ENCODE measurements at places on chromosomes 13 and 19. TPM values are rescaled to one million over a fixed set of nuclear protein-coding genes. Genes with fewer than 3 reads are reported as not detected.
A peak's percentile ranks its signal among the peaks of the same experiment; 100 is the strongest.

ZNF177 gene
- not detected for total RNA-seq

- H3K4me3 ChIP-seq: no peak overlapping the region
- no peaks in the 10 kb centered on the region for H3K4me1 ChIP-seq
- H3K27me3 ChIP-seq: no peaks in the 10 kb centered on the region
- no peak overlapping the region for H3K27ac ChIP-seq
- no peaks in the 10 kb centered on the region for H3K36me3 ChIP-seq
- DNase-seq: no peak
Measured at GRCh38 chr19:43759515-43759914, 4.8 kb upstream of the SMG9 start.

- no peak overlapping the region for H3K27ac ChIP-seq
- H3K27me3 ChIP-seq: no peaks in the 10 kb centered on the region
- no peaks in the 10 kb centered on the region for H3K4me1 ChIP-seq
Measured at GRCh38 chr13:93982179-93982918, 497.1 kb downstream of the DCT start.

- no peaks in the 10 kb centered on the region for H3K27me3 ChIP-seq
- peak overlapping the region; percentile 53 for H3K27ac ChIP-seq
- H3K4me1 ChIP-seq: no peaks in the 10 kb centered on the region
- H3K4me3 ChIP-seq: no peak overlapping the region
- no peak for DNase-seq
- no peaks in the 10 kb centered on the region for H3K36me3 ChIP-seq
Measured at GRCh38 chr13:112991609-112992008, 22.6 kb downstream of the MCF2L start.

DNA sequence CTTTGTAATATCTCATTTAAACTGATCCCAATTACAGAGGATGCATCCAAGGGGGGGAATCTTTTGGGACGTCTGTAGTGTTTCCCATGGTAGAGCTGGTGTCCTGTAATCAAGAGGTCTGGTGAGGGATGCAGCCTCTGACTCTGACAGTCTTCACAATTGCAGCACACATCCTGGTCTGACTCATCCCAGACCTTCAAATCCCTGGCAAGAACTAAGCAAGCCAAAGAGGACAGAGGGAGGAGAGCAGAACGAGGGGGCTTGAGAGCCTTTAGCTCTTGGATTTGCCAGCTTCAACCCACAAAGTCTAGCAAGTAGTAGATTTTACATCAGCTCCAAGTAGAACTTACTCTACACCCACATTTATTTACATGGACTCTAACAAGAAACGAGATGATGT, 17.3 kb upstream of the FCGBP start:
- H3K27ac ChIP-seq: no peak overlapping the region
- DNase-seq: no peak
- no peak overlapping the region for H3K4me3 ChIP-seq
- H3K4me1 ChIP-seq: no peaks in the 10 kb centered on the region
- no peaks in the 10 kb centered on the region for H3K27me3 ChIP-seq
- no peaks in the 10 kb centered on the region for H3K36me3 ChIP-seq

- H3K27ac ChIP-seq: no peak overlapping the region
- no peaks in the 10 kb centered on the region for H3K27me3 ChIP-seq
- no peak for DNase-seq
- no peaks in the 10 kb centered on the region for H3K4me1 ChIP-seq
Measured at GRCh38 chr13:75473468-75473867, 8.5 kb downstream of the TBC1D4 start.

TEX101 gene
- total RNA-seq: not detected

DNA sequence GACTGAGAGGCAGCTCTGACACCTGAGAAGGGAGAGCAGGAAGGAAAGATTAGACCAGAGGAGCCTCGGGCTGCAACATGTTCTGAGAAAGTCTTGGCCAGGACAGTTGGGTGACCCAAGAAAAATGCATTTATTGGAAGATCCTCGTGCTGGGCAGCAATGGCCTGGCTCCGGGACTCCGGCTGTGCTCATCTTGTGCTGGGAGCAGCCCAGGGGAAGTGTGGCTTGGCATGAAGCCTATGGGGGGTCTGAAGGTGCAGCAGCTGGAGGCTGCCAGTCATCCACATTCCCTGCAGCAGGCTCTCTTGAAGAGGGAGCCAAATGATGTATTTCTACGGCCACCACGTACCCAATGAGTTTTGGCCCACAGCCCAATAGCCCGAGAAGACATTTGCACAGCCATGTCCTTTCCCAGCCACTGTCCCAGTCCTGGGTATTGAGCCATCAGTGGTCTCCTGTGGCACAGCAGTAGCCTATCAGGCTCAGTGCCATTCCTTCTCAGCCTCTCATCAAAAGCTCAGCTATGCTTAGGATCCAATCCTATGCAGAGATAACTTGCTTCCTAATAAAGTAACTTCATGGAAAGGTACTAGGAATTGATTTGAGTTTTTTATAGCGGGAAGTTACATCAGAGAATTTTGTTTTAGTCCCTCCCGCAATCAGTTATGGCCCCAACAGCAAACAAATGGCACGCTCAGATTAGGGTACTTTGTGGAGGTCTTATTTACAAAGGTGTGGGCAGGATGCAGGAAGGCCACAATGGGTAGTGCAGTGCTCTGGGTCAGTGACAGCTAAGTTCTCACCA, 76.0 kb upstream of the MEDAG start:
- peaks cover 2% of the 10 kb centered on the region for H3K4me1 ChIP-seq
- H3K27ac ChIP-seq: no peak overlapping the region
- no peak overlapping the region for H3K4me3 ChIP-seq
- no peaks in the 10 kb centered on the region for H3K36me3 ChIP-seq
- no peak for DNase-seq

- H3K36me3 ChIP-seq: no peaks in the 10 kb centered on the region
- no peaks in the 10 kb centered on the region for H3K27me3 ChIP-seq
- DNase-seq: peak; percentile 56
Measured at GRCh38 chr13:98476538-98476966, 100.4 kb downstream of the STK24 start.

- peaks cover 3% of the 10 kb centered on the region for H3K4me1 ChIP-seq
- H3K27ac ChIP-seq: peak overlapping the region; percentile 79
- no peaks in the 10 kb centered on the region for H3K27me3 ChIP-seq
- H3K36me3 ChIP-seq: no peaks in the 10 kb centered on the region
- DNase-seq: peak; percentile 35
- H3K4me3 ChIP-seq: no peak overlapping the region
Measured at GRCh38 chr13:46134961-46135522, 30.2 kb upstream of the CPB2 start.

ZFP36 gene
- 28.8 TPM for total RNA-seq

DNA sequence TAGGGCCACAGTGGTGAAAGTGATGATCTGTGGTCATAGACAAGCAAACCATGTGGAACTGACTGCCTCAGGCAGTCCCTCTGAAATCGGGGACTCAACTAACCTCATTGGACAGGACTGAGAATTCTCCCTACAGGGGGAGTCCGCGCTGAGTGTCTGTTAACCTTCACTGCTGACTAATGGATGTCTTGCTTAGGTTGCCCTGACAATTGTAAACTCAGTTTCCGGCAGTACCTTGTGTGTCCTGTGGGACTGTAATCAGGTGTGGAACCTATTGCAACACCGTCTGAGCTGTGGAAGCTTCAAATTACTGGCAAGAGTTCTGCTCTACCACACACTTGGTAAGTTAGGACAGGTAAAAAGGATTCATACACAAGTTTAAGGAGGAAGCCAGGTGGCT, 21.8 kb downstream of the ZNF77 start:
- H3K27me3 ChIP-seq: no peaks in the 10 kb centered on the region
- peaks cover 11% of the 10 kb centered on the region for H3K4me1 ChIP-seq
- DNase-seq: no peak
- peak overlapping the region; percentile 40 for H3K27ac ChIP-seq

PCSK4 gene
- 2.7 TPM for total RNA-seq

GRCh38 chr19:29212356-29212647, 649 bp downstream of the UQCRFS1 start:
- no peak for DNase-seq
- peak overlapping the region; percentile 86 for H3K27ac ChIP-seq
- H3K27me3 ChIP-seq: no peaks in the 10 kb centered on the region
- H3K4me3 ChIP-seq: peak overlapping the region; percentile 89

GRCh38 chr19:20969898-20970297, 46.8 kb downstream of the ZNF85 start:
- no peaks in the 10 kb centered on the region for H3K36me3 ChIP-seq
- DNase-seq: no peak
- no peak overlapping the region for H3K27ac ChIP-seq
- no peaks in the 10 kb centered on the region for H3K4me1 ChIP-seq
- no peak overlapping the region for H3K4me3 ChIP-seq
- no peaks in the 10 kb centered on the region for H3K27me3 ChIP-seq

PCP2 gene
- total RNA-seq: 1.7 TPM

GRCh38 chr13:49499889-49500660, 4.3 kb downstream of the PHF11 start:
- no peak overlapping the region for H3K4me3 ChIP-seq
- H3K36me3 ChIP-seq: no peaks in the 10 kb centered on the region
- H3K4me1 ChIP-seq: no peaks in the 10 kb centered on the region
- no peaks in the 10 kb centered on the region for H3K27me3 ChIP-seq
- no peak for DNase-seq
- H3K27ac ChIP-seq: peak overlapping the region; percentile 39

LRFN3 gene
- 7.4 TPM for total RNA-seq

DNA sequence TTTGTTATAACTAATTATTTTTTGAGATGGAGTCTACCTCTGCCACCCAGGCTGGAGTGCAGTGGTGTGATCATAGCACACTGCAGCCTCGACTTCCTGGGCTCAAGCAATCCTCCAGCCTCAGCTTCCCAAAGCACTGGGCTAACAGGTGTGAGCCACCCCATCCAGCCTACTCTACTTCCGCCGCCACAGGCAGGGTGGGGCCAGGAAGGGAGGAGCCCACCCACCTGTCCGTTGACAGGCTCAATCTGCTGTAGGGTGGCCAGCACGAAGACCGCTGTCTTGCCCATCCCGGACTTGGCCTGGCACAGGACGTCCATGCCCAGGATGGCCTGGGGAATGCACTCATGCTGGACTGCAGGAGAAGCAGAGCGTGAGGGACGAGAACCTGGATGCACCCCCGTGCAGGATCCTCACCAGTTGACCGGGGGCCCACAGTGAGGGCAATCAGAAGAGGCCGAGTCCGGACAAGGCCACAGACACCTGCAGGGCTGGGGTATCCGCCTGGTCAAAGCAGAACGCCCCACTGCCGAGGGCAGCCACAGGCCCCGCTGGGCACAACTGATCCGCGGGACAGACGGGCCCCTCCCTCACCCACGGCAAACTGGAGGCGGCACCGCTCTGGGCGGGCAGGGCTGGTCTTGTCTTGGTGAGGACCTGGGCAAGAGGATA, 6.7 kb downstream of the DDX39A start:
- H3K36me3 ChIP-seq: peaks cover 9% of the 10 kb centered on the region
- H3K4me3 ChIP-seq: no peak overlapping the region
- no peaks in the 10 kb centered on the region for H3K27me3 ChIP-seq
- no peak overlapping the region for H3K27ac ChIP-seq

DNA sequence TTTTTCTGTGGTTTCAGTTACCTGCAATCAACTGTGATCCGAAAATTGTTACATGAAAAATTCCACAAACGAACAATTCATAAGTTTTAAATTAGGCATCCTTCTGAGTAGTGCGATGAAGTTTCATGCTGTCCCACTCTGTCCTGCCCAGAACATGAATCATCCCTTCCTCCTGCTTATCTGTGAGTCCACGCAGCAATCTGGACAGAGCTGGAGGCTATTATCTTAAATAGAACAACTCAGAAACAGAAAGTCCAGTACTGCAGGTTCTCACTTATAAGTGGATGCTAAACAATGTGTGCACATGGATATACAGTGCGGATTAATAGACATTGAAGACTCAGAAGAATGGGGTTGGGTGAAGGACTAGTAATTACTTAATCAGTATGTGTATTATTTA, 583.7 kb upstream of the SPRY2 start:
- H3K27ac ChIP-seq: no peak overlapping the region
- H3K36me3 ChIP-seq: no peaks in the 10 kb centered on the region
- no peaks in the 10 kb centered on the region for H3K27me3 ChIP-seq
- H3K4me3 ChIP-seq: no peak overlapping the region

HSD17B14 gene
- total RNA-seq: 3.3 TPM

DNA sequence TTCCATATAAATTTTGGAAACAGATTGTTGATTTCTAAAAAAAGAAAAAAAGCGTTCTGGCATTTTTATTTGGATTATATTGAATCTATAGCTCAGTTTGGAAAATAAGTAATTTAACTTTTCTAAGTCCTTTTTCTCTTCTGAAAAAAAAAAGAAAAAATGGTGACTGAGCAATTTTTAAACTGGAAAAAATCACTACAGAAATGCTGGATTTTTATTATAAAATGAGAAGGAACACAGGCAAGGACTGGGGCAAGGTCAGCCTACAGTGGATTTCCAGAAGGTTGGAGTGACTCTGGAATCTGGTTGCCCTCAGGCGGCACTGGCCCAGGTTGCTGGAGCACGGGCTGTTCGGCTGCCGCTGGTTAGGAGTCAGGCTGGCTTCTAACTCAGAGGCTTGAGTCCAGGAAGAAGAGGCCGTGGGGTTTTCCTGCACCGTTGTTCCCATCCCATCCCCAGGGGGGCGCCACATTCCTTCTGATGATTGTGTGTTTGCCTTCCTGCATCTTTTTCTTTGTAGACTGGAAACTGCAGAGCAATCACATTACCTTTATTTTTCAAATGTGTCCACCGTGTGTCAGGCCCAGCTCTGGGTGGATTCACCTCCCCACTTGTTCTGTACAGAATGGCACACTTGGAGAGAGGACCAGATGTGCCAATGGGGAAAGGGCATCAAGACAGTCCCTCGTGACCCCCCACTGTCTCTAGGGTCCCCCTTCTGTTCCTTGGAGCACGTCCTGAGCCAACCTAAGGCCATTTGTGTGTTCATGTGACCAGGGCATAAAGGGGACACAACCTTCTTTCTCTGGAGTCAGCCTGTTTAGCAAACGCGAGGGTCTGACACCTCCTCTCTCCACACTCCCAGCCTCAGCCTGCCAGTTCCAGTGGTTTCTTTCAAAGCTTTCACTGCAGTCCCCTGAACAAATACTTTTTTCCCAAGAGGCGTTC, 44.5 kb upstream of the GTF3A start:
- H3K4me1 ChIP-seq: peaks cover 8% of the 10 kb centered on the region
- H3K4me3 ChIP-seq: no peak overlapping the region
- no peaks in the 10 kb centered on the region for H3K36me3 ChIP-seq
- H3K27ac ChIP-seq: no peak overlapping the region
- H3K27me3 ChIP-seq: no peaks in the 10 kb centered on the region
- DNase-seq: peak; percentile 86

- H3K27ac ChIP-seq: no peak overlapping the region
- H3K27me3 ChIP-seq: no peaks in the 10 kb centered on the region
- H3K36me3 ChIP-seq: no peaks in the 10 kb centered on the region
- DNase-seq: no peak
- no peaks in the 10 kb centered on the region for H3K4me1 ChIP-seq
Measured at GRCh38 chr13:83929157-83929556, 46.9 kb upstream of the SLITRK1 start.

GRCh38 chr13:113049521-113049941, 56.1 kb upstream of the F7 start:
- no peaks in the 10 kb centered on the region for H3K4me1 ChIP-seq
- no peak overlapping the region for H3K27ac ChIP-seq
- H3K27me3 ChIP-seq: no peaks in the 10 kb centered on the region
- no peak overlapping the region for H3K4me3 ChIP-seq
- no peak for DNase-seq
